ENCODE measurements at places on chromosomes 7 and 10.

DNA sequence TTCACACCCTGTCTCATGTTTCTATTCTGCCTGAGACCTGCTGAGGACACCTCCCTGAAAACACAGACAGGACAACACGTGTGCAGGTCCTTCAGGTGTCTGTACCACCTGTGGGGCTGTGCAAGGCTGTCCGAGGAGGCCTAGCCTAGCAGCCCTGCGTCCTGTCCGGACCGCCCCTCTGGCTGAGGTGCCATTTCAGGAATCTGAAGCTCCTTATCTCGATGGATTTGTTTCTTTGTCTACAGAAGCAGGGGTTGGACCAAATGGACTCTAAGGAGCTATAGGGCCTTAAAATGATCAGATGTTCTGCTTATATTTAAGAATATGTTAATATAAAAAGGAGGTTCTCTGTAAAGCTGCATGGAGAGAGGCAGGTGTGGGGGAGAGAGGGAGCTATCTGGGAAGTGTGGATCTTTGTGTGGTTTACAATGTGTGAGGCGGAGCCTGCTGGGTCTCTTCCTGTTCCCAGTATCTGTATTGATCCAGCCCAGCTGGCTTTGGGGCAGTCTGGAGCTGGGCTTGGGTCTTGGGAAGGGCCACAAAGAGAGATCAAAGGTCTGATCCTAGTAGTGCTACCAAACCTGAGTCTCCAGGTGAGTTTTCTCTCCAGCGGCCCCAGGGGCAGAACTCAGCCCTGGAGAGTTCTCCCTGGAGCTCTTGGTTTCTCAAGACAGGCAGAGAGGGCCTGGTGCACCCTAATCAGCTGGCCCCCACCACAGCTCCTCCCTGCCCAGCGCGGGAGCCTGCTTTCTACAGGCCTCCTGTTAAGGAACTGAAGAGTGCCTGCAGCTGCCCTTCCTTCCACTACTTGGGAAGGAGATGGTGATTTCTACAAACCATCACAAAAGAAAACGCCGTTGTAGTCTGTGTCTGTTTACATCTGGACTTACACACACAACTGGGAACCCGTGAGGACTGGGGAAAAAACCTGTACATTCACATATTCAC lies 3.4 kb upstream of the MNX1 start:
- DNase-seq: no peak

DNA sequence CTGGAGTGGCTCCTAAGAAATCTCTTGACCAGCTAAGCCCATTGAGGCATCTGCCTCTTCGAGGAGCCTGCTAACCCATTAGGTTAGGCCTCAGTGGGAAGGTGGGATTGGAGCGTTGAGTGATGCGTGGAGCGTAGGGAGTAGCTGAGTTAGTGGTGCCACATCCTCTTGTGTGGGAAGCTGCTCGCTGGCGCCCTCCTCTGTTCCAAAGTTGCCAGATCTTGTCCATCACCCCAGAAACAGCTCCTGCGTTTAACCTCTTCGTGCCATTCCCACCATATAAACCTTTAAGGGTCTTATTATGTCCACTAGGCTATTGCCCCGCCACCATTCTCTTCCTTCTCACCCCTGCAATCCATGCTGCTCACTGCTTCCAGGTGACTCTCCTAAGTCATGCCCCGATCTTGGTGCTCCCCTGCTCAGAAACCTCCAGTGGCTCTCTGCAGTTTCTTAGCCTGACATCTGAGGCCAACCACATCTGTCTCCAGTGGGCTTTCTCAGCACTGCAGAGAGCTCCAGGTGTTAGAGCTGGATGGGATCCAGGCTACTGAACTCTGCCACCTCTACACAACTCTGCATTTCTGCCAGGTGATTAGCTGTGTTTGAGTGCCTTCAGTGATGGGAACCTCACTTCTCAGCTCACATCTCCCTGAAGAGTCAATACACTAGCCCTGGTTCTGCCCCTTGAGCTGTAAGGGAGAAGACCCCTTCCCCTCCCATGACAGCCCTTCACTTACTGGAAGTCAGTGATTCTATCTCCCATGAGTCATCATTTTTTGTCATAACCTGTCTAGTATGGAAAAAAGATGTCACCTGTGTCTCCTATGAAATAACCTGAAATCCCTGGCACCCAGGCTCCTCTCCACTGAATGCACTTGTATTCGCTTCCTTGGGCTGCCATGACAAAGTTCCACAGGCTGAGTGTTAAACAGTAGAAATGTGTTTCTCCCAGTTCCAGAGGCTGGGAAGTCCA lies 65.0 kb upstream of the FGFR2 start:
- no peak for DNase-seq

GRCh38 chr10:35992107-35992506 lies 350.0 kb upstream of the FZD8 start:
- no peak for DNase-seq

- DNase-seq: no peak
Measured at GRCh38 chr10:43689955-43690771, 41.5 kb upstream of the ZNF32 start.

GRCh38 chr10:122475100-122475499 lies 13.7 kb downstream of the HTRA1 start:
- no peak for DNase-seq

GRCh38 chr7:130854481-130854880 lies 120.5 kb upstream of the KLF14 start:
- no peak for DNase-seq

GRCh38 chr10:100175875-100176274 lies 10.0 kb downstream of the ERLIN1 start:
- DNase-seq: no peak

- DNase-seq: no peak
Measured at GRCh38 chr7:22569586-22570321, 69.8 kb upstream of the STEAP1B start.

GRCh38 chr10:45278860-45279498 lies 36.4 kb downstream of the OR13A1 start:
- no peak for DNase-seq

DNA sequence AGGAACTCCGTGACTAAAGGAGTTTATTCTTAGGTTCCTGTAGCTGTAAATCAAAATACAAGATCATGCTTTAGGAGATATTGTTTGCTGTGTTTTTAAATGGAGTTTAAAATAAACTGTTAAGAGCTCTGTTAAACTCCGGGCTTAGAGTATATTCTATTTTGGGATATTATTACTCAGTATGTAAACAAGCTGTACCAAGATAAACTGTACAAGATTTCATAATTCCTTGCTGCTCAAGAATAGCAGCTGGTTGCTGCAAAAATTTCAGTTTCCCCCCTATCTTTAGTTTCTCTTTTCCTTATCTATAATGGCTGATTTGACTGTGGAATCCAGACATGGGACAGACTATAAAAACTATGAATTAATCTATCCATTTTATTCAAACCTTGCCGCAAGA lies 215.7 kb downstream of the HTR7 start:
- DNase-seq: no peak

DNA sequence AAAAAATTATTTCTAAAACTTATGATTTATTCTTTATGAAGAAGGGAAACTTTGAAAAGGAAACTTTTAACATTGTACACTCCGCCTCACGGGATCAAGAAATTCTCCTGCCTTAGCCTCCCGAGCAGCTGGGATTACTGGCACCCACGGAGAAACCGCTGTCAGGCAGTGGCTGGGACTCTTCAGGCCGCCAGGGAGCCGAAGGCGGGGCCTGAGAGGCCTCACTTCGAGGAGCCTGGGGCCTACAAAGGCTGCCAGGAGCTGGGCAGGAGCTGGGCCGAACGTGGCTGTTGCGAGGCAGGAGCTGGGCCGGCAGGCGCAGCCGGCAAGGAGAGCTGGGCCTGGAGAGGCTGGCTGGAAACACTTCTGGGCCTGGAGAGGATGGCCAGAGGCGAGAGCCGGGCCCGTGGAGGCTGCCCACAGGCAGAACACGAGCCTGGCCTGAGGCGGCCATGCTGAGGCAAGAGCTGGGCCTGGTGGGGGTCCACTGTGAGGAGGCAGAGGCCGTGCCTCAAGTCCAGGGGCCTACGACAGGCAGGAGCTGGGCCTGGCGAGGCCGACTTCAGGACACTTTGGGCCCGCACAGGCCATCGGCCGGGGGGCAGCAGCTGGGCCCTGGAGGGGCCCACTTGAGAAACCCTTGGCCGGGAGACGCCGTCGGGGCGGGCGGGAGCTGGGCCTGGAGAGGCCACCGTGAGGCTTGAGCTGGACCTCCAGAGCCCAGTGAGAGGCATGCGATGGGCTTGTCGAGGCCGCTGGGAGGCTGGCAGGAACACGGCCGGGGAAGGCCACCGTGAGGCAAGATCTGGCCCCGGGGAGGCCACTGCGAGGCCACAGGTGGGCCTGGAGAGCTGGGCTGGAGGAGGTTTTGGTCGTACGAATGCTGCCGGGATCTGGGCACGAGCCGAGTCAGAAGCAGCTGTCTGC lies 23.7 kb downstream of the MDH2 start:
- no peak for DNase-seq

- DNase-seq: no peak
Measured at GRCh38 chr7:42233171-42233570, 3.8 kb downstream of the GLI3 start.

DNA sequence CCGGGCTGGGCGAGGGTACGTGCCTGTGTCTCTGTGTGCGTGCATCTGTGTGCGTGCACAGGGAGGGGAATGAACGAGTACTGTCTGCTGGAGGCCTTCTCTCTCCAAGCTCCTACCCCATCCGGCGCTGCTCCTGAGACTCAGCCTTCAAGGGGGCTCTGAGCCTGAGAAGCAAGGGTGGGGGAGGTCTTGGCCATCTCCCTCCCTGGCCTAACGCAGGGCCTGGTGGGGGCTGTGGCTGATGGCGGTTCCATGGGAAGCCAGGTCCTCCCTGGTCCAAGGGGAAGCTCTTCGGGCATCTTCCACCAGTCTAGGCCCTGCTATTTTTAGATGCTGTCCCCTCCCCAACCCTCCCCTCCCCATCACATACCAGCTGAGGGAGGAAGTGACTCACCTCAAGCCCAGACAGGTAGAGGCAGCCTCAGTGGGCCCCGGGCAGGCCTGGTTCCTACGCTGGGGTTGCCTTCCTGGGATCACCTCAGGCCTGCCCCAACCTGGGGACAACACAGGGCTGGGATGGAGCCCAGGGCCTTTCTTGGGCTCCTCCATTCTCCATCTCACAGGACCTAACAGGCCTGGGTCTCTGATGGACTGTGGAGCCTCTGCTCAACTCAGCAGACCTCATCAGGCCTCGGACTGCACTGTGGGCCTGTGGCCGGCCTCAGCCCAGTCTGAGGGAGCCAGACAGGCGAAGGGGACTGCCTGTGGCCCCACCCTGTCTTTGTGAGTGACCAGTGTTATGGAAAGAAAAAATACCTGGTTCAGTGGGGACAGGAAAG lies 32.2 kb downstream of the DNAJB12 start:
- DNase-seq: no peak

- no peak for DNase-seq
Measured at GRCh38 chr10:88017781-88018180, 154.4 kb downstream of the PTEN start.

DNA sequence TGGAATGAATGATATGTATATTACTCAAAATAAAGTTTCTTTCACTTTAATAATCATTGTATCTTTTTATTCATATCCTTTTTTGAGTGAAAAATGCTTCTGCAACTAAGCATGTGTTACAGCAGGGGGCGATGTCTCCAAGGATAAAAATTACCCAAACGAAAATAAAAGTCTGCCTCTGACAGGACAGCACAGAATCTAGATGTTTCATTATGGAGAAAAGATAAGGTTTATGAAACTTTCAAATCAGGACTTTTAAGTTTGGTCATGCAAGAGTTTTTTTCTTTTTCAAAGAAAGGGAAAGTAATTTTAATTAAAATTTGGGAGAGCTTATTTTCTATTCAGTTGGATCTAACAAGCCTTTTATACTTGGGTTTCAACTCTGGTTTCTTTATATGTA lies 48.4 kb downstream of the TES start:
- no peak for DNase-seq

GRCh38 chr7:144390481-144390880 lies 13.0 kb downstream of the NOBOX start:
- no peak for DNase-seq

DNA sequence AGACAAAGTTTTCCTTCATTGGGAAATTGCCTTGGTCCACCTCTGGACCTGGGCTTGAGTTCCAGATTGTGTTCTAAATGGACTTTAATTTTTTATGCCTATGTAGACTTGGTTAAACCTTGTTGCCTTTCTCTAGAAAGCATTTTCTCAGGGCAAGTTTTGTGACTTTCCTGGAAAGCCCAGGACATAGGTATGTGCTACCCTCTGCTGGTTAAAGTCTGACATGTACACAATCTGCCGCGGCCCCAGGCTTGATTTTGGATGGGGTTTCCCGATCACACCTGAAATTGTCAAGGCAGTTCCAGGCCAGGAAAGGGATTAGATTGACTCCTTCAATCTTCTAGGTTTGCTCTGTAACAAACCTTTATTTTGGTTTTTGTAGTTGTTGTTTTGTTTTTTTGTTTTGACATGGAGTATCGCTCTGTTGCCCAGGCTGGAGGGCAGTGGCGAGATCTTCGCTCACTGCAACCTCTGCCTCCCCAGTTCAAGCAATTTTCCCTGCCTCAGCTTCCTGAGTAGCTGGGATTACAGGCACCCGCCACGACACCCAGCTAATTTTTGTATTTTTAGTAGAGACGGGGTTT lies 14.1 kb upstream of the AKR1B10 start:
- DNase-seq: no peak

DNA sequence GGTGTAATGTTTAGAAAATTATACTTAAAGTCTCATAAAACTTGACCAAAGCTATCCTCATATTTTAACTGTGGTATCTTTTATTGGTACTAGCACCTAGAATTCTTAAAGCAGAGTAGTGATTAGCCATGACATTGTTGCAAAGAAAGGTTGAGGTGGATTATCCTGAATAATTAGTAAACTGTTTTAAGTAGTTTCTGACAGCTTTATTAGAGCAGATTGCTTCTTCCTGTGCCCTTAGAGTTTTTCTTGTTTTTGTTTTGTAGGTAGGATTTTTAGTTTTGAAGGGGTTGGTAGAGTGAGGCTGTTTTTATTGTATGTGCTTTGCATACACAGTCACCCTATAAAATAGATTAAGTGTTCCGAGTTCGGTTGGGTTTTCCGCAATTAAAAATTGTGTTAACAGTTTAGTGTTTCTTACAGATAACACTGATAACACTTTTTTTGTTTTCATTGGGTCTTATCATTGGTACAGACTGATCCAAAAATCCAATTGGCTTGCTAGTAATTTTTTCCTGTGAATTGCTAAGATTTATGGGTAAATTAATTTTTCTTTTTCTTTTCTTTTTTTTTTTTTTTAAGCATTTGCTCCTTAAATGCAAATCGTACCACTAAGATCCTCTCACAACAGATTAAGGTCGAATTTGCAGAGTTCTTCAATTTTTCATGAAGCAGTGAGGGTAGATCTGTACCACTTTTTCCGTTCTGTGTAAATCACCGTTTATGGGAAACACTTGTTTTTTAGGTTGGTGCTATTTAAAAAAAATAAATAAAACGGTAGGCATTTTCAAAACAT lies 2.1 kb upstream of the PBLD start:
- DNase-seq: no peak

DNA sequence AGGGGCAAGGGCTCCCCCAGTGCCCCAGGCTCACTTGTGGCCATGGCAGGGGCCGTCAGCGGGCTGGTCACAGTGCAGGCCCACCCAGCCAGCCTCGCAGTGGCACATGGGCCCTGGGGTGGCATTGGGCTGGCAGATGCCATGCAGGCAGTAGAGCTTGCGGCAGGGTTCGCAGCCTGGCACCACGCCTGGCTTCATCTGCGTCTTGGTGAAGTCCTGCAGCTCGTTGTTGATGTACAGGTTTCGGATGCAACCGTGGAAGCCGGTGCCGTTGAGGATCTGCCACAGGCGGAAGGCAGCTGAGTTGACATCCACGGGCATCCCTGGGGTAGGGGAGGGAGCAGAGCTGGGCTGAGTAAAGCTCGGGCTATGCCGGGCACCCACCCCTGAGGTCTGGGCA lies 170.6 kb downstream of the LCOR start:
- no peak for DNase-seq

GRCh38 chr10:43220657-43221418 lies 46.0 kb downstream of the RASGEF1A start:
- no peak for DNase-seq

GRCh38 chr10:132690821-132691610 lies 94.9 kb downstream of the NKX6-2 start:
- no peak for DNase-seq
